ENCODE measurements at places on chromosomes 12 and 14. TPM values are rescaled to one million over a fixed set of nuclear protein-coding genes. Genes with fewer than 3 reads are reported as not detected.
A peak's percentile ranks its signal among the peaks of the same experiment; 100 is the strongest.

Gene ERP27
- total RNA-seq, result 11.3 TPM

Gene TDRD9
- total RNA-seq, result 0.62 TPM

Gene MFAP5
- total RNA-seq, result not detected

Gene TMEM119
- 1.7 TPM for total RNA-seq

Gene NPFF
- not detected for total RNA-seq

Gene ALDH1L2
- total RNA-seq, result 0.20 TPM

Gene C3AR1
- total RNA-seq, result 5.4 TPM

Gene RBP5
- total RNA-seq, result 0.42 TPM

Gene SMCO3
- total RNA-seq, result not detected

Gene ARHGEF25
- total RNA-seq, result 0.25 TPM

Gene EIF4B
- 385 TPM for total RNA-seq

Gene PRH2
- not detected for total RNA-seq

GRCh38 chr12:80939231-80939950, 1.7 kb upstream of the LIN7A start:
- DNase-seq, result no peak
- no peak overlapping the region for H3K4me3 ChIP-seq
- H3K27me3 ChIP-seq, result peaks cover 30% of the 10 kb centered on the region
- H3K36me3 ChIP-seq, result peaks cover 2% of the 10 kb centered on the region
- peaks cover 4% of the 10 kb centered on the region for H3K4me1 ChIP-seq
- H3K27ac ChIP-seq, result no peak overlapping the region

- H3K27ac ChIP-seq, result no peak overlapping the region
- peaks cover 11% of the 10 kb centered on the region for H3K27me3 ChIP-seq
- no peak for DNase-seq
- H3K4me1 ChIP-seq, result peaks cover 5% of the 10 kb centered on the region
- no peak overlapping the region for H3K4me3 ChIP-seq
These were observed 108.2 kb upstream of the CCDC91 start for GRCh38 chr12:28082096-28082495.

DNA sequence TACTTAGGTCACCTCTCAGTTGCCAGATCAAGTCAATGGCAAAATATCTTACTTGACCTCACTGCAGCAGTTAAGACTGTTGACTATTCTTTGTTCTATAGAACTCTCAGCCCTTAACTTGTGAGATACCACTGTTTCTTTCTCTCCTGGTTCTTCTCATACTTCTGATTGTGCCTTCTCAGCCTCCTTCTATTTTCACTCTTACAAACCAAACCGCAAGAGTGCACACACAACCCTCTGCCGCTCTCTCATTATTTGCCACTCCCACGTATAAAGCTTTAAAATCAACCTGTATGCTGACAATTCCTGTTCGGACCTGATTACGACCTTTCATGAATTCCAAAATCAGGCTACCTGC, 4.5 kb downstream of the E2F7 start:
- no peak overlapping the region for H3K4me3 ChIP-seq
- H3K36me3 ChIP-seq, result peaks cover 65% of the 10 kb centered on the region
- H3K4me1 ChIP-seq, result peaks cover 39% of the 10 kb centered on the region
- H3K27me3 ChIP-seq, result no peaks in the 10 kb centered on the region
- H3K27ac ChIP-seq, result no peak overlapping the region

- no peak for DNase-seq
- H3K4me3 ChIP-seq, result no peak overlapping the region
- peaks cover 21% of the 10 kb centered on the region for H3K36me3 ChIP-seq
- H3K27ac ChIP-seq, result peak overlapping the region; percentile 61
- H3K27me3 ChIP-seq, result no peaks in the 10 kb centered on the region
These were observed 121.2 kb downstream of the CRACR2A start for GRCh38 chr12:3631759-3632158.

- no peaks in the 10 kb centered on the region for H3K27me3 ChIP-seq
- peaks cover 33% of the 10 kb centered on the region for H3K4me1 ChIP-seq
- no peak overlapping the region for H3K4me3 ChIP-seq
- H3K36me3 ChIP-seq, result peaks cover 42% of the 10 kb centered on the region
- H3K27ac ChIP-seq, result no peak overlapping the region
These were observed 42.9 kb downstream of the TRIP11 start for GRCh38 chr14:91996948-91997371.

DNA sequence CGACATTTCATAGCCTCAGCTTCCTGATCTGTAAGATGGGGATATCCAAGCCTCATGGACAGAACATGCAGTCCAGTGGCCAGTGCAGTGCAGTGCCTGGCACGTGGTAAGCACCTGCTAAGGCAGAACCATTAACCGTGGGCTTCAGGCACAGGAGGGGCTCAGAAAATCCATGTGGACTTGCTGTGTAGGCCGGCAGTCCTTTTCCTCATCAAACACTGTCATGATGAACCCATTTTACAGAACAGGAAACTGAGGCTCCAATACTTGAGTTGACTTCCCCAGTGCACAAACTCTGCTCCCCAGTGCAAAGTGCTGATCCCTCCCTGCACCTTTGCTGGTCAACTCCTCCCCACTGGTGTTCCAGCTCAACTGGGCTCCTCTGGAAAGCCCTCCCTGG, 18.0 kb downstream of the TRPV4 start:
- H3K4me3 ChIP-seq, result no peak overlapping the region
- no peaks in the 10 kb centered on the region for H3K4me1 ChIP-seq
- H3K27me3 ChIP-seq, result peaks cover 4% of the 10 kb centered on the region
- no peaks in the 10 kb centered on the region for H3K36me3 ChIP-seq
- H3K27ac ChIP-seq, result no peak overlapping the region

DNA sequence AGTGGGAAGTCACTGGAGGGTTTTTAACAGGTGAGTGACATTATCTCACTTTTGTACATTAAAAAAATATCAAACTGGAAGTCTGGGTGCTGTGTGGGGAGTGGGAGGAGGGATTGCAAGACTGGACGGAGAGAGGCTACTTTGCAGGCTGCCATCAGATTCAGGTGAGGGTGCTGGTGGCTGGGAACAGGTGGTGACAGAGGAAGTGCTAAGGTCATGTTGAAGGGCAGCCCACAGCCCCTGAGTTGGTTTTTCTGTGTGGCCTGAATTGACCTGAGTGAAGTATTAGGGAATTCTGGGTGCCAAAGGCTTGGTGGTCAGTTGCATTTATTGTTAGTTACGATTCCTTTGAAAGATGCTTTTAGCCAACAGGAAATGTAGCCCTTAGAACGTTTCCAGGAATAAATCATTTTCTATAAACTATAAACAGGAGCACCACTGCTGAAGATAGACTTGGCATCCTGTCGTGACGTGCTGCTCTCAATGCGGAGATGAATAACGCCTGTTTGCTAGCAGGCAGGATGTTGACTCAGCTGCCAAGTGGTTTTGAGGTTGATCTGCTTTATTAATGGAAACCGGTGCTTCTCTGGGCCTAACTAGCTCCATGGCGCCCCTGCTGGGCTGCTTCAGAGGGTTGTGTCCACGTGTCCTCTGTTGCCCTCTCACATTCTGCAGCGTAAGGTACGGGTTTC, 707.5 kb upstream of the TMEM132C start:
- H3K36me3 ChIP-seq, result peaks cover 19% of the 10 kb centered on the region
- H3K27me3 ChIP-seq, result peaks cover 1% of the 10 kb centered on the region
- peaks cover 60% of the 10 kb centered on the region for H3K4me1 ChIP-seq
- DNase-seq, result peak; percentile 88
- peak overlapping the region; percentile 95 for H3K27ac ChIP-seq
- H3K4me3 ChIP-seq, result peak overlapping the region; percentile 6

DNA sequence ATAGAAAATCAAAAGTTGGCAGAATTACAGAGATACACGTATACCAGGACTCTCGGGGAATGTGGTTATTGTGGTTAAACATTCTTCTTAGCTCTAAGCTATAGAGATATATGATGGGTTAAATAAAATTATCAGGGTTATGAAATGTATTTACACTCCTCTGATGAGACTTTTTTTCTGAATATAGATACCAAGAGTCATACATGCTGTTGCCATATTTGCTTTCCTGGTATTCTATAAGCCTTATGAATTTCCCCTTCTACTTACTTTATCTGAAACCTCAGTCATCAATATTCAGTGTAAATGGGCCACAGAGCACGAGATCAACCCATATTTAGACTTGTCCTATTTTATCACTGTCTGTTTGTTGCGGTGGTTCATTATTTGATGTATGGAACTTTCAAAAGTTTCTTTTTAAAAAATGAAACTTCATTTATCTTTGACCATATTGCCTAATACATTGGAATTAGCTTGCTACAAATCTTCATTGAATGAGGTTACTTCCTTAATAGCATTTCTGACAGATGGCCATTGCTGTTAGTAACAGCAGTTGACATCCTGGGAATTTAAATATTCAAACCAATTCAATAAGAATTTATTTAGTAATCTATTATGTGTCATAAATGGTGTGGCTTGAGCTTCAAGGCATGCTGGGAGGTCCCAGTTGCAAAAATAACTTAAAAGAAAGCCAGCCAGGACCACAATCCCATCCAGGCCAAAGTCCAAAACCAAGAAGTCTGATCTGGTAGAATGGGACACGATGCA, 393.5 kb downstream of the PCNX1 start:
- peaks cover 1% of the 10 kb centered on the region for H3K36me3 ChIP-seq
- no peak for DNase-seq
- H3K4me3 ChIP-seq, result no peak overlapping the region
- no peak overlapping the region for H3K27ac ChIP-seq
- no peaks in the 10 kb centered on the region for H3K27me3 ChIP-seq

DNA sequence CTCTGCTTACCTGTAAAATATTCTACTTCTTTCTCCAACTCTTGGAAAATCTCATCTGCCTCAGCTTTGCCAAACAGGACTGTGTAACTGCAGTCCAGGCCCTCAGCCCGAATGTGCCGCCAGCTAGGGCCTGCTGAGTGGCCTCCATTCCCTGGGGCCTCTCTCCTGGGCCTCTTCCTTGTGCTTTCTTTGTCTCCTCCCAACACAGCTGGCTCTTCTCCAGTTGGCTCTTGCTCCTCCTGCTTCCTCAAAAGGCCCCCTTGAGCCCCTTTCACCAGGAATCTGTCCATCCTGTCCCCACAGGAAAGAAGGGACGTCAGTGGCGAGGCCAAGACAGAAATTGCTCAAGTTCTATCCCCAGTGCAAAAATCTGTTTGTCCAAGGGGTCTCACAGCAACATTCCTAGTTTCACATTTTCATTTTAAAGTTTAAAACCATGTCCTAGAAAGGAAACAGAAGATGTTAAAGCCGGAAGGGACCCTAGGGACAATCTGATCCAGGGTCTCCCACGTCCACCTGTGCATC, 713 bp downstream of the ALKBH2 start:
- H3K4me3 ChIP-seq, result peak overlapping the region; percentile 76
- H3K27ac ChIP-seq, result peak overlapping the region; percentile 92
- peaks cover 15% of the 10 kb centered on the region for H3K36me3 ChIP-seq
- no peaks in the 10 kb centered on the region for H3K27me3 ChIP-seq
- DNase-seq, result no peak

DNA sequence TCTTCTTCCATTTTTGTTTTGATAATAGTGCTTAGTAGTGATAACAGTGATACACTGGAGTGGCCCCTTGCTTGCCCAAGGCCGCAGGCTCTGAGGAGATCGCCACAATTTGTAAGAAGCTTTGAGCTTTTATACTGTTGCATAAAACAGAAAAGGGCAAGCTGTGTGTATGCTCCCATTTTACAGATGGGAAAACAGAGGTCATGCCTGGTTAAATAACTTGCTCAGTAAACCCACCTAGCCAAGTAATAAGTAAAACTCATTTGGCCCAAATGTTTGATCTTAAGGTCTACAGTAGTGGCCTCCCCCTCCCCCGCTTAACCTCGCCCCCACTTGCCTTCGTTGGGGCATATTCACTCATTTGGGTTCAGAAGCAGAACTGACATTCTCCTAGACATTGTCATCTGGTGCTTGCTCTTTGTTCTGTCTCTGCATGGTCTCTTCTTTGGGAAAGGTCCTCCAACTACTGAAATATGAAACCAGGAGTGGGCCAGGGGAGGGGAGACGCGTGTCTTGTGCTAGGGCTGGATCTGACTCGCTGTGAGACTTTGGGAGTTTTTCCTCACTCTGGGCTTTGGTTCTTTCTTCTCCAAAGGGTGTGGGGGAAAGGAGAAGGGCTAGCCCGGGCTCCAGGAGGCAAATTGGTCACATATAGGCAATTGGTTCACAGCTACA, 88.1 kb downstream of the PAPOLA start:
- H3K36me3 ChIP-seq, result no peaks in the 10 kb centered on the region
- no peak for DNase-seq
- no peak overlapping the region for H3K4me3 ChIP-seq
- H3K27ac ChIP-seq, result no peak overlapping the region
- H3K27me3 ChIP-seq, result peaks cover 12% of the 10 kb centered on the region

- no peak for DNase-seq
- no peaks in the 10 kb centered on the region for H3K27me3 ChIP-seq
- H3K27ac ChIP-seq, result no peak overlapping the region
These were observed 5.6 kb downstream of the LTA4H start for GRCh38 chr12:96029826-96030225.

- H3K4me1 ChIP-seq, result no peaks in the 10 kb centered on the region
- peaks cover 3% of the 10 kb centered on the region for H3K27me3 ChIP-seq
- H3K27ac ChIP-seq, result no peak overlapping the region
- DNase-seq, result no peak
- H3K4me3 ChIP-seq, result no peak overlapping the region
These were observed 151.3 kb downstream of the PAH start for GRCh38 chr12:102765736-102766135.

DNA sequence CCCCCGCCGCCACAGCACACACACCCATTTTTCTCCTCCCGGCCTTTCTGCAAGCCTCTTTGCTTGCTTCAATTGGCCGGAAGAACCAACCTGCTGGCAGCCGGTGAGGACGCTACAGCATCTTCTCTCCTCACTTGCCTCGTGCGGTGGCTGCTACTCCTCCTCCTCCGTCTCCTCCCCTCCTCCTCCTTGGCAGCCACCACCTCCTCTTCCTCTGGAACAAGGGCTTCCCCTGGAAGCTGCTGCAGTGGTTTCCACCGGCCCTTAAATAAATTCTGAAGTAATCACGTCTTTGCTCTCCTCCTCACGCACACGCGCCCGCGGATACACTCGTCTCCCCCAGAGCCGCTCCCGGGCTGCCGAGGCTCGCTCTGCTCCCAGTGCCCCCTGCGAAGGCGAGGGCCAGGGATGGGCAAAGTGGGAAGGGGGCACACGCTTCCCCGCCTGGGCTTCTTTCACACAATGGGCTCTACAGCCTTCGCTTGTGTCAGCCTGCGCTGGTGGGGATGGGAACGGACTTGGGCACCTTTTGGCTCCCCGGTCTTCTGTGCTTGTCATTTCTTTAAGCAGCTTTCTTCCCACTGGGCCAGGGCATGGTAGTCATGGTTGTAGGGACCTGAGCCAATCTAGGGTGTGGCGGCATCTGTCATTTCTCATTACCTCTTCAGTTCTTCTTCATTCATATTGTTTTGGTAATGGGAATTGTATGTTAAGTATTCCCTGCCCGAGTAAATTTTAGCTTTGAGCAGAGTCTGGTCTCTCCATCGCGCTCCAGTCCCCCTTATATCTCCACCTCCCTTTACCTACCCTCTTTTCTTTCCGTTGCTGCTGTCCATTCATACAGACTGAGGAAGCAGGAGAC, at the start of gene PPFIA2:
Gene PPFIA2 (minus strand): TSS at position 161 of the 862 bp plus-strand sequence.
- DNase-seq, result peak; percentile 19
- no peaks in the 10 kb centered on the region for H3K36me3 ChIP-seq
- peaks cover 16% of the 10 kb centered on the region for H3K4me1 ChIP-seq
- peaks cover 33% of the 10 kb centered on the region for H3K27me3 ChIP-seq
- H3K27ac ChIP-seq, result no peak within 1 kb of the TSS
- H3K4me3 ChIP-seq, result peak within 1 kb of the TSS; percentile 57

All from activated CD4-positive, alpha-beta T cell treated with anti-CD3 and anti-CD28 coated beads, Interleukin-2, amount 10 ng/mL, durations not matched to agents 7 days and 5 days (primary cell).